NCI-H524 (cell line): ENCODE measurements at places on chromosomes 6 and 20.

DNA sequence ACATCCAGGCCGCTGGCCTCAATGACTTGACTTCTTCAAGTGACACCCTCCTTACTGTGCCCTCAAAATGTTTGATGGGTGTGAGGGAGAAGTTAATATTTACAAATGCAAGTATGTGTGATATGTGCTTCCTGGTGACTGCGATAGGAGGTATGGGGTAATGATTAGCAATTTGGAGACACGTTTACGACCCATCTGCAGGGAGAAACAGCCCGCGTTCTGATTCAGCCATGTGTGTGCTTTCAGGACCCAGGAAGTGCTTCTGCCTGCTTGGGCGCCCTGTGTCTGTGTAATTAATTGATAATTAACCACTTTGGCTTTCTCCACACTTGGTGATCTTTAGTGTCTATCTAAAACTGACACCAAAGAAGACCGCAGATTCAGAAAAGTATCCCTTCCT lies 25.0 kb downstream of the SIRPA start:
- no peak for DNase-seq

DNA sequence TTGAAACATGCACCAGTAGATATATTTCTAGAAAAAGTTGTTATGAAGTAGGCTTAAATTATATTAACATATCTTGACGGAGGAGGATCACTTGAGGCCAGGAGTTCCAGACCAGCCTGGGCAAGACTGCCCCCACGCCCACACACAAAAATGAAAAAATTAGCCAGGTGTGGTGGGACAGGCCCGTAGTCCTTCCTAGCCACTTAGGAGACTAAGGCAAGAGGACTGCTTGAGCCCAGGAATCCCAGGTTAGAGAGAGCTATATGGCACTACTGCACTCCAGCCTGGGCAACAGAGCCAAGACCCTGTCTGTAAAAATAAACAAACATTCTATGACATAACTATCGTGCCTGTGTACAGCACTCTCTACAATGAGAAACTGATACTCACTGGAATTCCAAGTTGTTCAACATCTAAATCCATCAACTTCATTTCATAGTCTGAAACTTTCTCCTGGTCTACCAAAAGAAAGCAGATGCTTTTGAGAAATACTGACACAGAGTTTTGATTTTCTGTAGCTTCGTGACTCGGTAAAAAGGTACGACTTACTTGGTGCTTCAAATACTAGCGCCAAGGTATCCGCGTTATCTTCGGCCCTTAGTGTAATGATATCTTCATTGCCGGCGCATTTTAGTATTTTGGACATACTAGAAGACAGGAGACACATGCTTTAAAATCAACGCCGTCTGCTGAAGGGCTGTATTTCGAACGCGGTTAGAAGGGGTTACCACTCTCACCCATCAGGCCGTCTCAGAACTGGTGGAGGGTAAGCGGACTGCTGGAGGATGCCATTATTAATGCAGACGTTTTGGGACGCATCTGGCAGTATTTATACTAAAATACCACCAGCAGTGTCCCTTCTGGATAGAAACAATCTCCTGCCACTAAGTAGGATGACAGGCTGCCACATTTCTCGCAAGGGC lies 1.3 kb downstream of the PCNA start:
- DNase-seq, result peak; percentile 10

DNA sequence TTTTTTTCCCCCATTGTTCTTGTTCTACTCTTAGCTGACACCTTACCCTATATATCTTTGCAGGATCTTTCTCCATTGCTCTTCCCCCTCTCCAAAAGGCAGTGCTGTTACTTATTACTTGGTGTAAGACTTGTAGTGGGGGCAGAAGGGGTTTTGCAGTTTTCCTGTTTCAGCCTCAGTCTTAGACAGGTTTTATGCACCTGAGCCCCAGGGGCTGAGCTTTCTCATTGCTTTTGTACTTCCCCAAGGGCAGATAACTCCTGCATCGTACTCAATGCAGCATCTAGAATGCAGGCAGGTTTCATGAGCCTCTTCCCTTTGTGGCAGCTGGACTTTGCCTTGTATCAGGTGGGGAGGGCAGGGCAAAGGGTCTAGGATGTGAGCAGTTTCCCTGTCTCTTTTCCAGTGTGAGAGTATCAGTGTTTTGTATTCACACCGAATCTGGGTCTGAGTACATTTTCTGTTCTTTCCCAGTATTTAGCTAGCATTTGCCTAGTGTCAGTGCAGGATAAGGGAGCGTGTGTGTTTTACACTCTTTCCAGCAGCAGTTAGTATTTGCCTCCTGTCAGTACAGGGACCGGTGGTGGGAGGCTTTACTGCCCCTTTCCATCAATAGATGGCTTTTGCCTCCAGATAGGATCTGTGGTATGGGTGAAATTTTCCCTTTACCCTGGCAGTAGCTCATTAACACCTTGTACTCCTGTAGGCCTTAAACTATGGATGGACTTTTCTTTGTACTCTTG lies 19.6 kb downstream of the CYB5R4 start:
- DNase-seq, result no peak

- no peak for DNase-seq
These were observed 69.0 kb downstream of the DTNBP1 start for GRCh38 chr6:15593798-15594197.

GRCh38 chr6:54876365-54876764 lies 29.8 kb downstream of the FAM83B start:
- DNase-seq, result no peak

- no peak for DNase-seq
These were observed 395.2 kb downstream of the BCKDHB start for GRCh38 chr6:80501636-80502035.

DNA sequence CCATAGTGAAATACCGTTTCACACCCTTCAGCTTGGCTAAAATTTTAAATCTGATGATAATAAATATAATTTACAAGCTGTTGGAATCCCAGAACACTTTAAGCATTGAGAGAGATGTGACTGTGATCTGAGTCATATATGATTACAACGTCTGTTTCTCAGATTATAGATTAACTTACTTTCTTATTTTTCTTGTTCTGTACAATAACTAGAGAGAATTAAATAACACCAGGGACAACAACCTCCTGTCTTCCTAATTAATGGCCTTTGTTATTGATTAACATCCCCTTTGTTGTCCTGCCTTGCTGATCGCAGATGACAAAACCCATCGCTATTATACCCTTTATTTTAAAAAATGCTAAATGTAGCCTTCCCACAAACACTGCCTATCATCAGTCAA lies 87.8 kb upstream of the EZR start:
- no peak for DNase-seq

DNA sequence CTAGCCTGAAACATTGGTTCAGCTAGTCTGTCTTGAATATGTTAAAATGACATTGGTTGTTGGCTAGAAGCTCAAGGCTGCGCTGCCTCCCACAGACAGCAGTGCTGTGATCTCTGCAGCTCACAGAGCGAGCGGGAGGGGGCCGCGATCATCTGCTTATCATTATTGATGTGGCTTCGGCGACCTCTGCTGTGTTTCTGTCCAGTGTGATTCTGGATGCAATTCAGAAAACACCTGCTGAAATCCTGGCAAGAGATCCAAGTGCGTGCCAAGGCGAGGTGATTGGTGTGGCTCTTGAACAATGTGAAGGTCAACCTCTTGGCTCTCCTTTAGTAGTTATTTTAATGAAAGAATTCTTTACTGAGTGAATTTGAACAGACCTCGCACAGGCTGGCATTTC lies 142.3 kb upstream of the SASH1 start:
- DNase-seq, result no peak

DNA sequence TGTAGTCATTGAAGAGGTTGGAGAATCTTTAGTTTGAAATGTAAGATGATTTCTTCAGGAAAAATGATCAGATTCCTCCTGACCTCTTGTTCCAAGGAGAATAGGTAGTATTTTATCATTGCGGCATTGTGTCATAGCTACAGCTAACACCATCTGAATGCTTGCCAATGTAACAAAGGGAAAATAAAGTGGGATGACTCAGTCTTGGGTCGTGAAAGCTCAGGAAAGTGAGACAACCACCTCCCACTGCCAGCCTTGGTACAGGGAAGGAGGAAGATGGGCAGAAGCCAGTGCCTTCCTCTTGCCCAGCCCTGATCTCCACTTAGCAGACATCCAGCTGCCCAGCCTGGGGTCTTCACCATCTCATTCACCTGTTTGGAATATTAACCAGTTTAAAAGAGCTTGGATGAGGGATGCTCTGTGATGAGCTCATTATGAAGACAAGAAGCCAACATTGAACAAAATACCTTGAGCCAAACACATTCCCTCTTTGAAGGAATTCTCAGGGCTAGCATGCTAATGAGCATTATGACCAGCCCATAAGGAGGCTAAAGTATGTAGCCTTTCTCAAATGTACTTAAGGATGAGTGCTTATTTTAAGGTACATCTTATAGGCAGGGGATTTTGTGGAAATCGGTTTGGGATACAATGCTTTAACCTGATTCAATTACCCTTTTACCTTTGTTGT lies 40.0 kb upstream of the APCDD1L start:
- DNase-seq, result no peak

- DNase-seq, result no peak
These were observed 26.8 kb upstream of the HSF2 start for GRCh38 chr6:122372647-122373046.

DNA sequence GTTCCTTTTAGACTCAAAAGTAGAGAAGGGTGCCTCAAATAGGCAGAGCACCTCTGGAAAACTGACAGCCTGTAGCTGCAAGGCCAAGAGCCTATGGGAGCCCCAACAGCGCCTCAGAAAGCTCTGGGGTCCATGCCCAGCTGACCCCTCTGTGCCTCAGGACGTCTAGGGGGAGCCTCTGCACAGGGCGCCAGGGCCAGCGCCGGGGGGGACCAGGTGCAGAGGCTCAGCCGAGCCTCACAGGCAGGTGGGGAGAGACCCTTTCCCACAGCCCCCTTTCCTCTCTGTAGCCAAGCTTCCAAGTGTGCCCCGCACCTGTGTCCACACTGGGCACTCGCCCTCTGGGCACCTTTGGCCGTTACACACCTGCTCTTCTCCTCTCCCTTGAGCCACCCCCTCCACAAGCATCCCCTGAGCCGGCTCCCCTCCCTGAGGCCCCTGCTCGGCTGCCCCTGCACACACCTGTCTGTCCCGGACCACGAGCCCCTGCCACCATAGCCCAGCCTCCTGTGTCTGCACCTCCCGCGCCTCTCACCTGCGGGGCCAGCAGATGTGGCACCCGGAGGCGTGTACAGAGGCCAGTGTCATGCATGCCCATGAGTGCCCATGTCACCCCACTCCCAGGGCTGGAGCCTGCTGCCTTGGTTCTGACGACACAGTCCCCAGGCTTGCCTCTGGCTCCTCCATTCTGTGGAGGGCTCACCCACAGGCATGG lies 53.2 kb downstream of the GINS1 start:
- no peak for DNase-seq

DNA sequence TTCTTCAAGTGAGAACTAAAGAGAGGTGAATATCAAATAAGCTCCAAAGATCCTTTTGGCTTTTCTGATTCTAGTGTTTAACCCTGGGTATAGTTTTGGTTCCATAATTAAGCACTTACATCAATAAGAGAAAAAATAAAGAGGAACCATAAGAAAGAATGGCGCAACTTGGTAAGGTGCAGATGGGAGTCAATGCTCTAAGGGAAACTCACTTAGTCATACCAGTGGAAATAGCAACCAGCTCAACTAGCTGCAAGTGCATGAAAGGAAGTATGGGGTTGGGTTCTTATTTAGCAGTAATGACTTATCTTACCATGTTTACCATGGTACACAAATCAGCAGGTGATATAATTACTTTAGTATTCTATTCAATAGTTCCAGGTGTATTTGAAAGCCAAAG lies 296.5 kb upstream of the RUNX2 start:
- no peak for DNase-seq

DNA sequence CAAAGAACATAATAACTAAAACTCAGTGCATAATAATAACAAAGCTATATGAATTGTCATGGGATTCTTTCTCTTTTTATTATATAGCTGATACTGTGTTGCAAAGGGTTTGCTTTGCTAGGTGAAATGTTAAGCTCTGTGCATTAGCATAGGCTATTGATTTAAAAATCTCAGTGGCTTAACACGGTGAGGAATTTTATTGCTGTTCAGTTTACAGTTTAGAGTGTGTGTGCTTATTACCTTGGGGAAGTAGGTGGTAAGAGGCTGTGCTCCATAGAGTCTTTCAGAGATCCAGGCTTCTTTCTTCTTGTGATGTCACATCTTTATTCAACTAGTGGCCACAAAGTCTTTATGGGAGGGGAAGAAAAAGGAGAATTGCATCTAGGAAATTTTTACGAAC lies 55.7 kb downstream of the LRRC1 start:
- DNase-seq, result no peak

DNA sequence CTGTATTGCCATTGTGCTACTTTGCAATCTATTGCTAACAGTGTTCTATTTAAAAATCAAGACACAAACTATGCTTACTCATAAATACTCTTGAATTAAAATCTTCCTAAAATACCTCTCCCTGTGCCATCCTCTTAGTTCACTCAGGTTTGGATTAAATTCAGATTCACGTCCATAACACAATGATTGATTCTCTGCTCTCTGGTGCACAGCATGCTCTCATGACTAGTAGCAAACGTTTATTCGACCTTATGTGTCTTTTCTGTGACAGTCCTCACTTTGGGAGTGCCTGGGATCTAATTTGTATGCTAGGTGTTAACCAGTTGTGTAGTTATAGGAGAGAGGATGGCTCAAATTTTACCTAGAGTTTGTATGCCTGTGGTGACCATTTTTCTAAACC lies 270.4 kb upstream of the FKBP1C start:
- DNase-seq, result no peak

DNA sequence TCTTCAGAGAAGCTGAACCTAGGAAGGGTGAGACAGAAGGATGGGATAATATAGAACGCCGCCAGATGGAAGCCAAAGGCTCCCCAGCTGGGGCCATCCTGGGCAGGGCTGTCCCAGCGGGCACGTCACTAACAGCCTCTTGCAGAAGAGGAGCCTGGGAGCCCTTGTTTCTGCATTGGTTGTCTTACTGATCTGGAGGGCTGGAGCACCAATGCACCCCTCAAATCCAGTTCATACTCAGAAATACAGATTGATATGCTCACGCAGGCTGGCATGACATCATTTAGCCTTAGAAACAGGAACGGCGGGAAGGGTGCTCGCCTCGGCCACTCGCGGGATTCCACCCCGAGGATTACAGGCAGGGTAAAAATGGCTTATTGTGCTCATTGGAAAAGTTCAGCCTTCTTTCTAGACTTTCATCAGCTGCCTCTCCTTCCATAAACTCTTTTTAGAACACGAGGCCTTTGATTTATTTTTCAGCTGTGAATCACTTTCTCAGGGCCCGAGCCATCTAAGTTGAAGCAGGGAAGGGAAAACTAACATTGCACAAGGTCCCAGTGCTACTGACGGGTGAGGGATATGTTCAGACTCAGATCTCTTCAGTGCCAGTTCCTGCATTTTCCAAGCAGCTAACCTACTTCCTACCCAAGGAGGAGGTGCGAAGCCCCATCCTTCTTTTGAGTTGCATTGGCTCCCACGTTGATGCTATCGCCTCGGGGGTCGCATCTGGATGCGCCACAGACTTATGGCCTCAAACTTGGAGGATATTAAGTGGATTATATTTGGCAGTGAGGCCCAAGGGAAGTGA lies 82.3 kb downstream of the GMPR start:
- DNase-seq, result peak; percentile 74

- DNase-seq, result no peak
These were observed 1.1 kb downstream of the STX7 start for GRCh38 chr6:132511831-132512220.

- peak; percentile 74 for DNase-seq
These were observed at the start of gene BTBD3 for GRCh38 chr20:11917663-11918062. Gene BTBD3 (plus strand): TSS chr20:11917893. CDS start chr20:11918276, 383 bp downstream.

- no peak for DNase-seq
These were observed 152.1 kb upstream of the SMLR1 start for GRCh38 chr6:130675072-130675471.

- DNase-seq, result peak; percentile 70
These were observed 131.0 kb upstream of the BMP2 start for GRCh38 chr20:6636209-6637159.

GRCh38 chr6:47700053-47700452 lies 1.7 kb downstream of the ADGRF4 start:
- no peak for DNase-seq
